Stimulated activated naive CD4-positive, alpha-beta T cell treated with Interleukin-2 at 50 U/mL for 16 hours (primary cell): ENCODE measurements at places on chromosomes 7 and 10.

GRCh38 chr7:26200038-26200443, 505 bp downstream of the HNRNPA2B1 start:
- DNase-seq = peak; percentile 70

GRCh38 chr7:29197916-29198315, 3.3 kb downstream of the CHN2 start:
- DNase-seq = no peak

- no peak for DNase-seq
Observed at GRCh38 chr10:129993621-129994020, 29.5 kb upstream of the EBF3 start.

DNA sequence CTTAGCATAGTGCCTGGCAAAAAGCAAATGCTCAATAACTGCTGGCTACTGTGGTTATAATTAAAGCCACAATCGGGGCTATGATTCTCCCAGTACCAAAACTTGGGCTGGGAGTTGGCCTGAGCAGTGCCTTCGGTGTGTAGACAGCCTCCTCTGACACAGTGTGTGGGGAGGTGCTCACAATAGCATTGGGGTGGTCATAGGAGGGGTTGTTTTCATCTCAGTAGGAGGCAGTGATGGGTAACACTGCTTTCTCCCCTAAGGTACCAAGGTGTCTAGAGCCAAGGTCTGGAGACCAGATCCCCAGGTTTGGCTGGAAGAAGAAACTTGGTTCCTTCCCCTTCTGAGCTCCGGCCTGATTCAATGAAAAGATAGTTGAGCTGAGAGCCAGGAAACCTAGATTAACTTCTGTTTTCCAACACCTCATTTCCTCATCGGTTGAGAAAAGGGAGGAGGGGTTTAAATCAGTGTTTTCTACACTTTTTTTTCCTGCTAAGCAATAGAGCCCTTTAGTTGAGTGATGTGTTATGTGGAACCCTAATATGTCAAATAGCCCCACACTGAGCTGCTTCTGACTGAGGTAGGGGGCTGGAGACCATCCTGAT, 68.2 kb downstream of the LRMDA start:
- DNase-seq = no peak

DNA sequence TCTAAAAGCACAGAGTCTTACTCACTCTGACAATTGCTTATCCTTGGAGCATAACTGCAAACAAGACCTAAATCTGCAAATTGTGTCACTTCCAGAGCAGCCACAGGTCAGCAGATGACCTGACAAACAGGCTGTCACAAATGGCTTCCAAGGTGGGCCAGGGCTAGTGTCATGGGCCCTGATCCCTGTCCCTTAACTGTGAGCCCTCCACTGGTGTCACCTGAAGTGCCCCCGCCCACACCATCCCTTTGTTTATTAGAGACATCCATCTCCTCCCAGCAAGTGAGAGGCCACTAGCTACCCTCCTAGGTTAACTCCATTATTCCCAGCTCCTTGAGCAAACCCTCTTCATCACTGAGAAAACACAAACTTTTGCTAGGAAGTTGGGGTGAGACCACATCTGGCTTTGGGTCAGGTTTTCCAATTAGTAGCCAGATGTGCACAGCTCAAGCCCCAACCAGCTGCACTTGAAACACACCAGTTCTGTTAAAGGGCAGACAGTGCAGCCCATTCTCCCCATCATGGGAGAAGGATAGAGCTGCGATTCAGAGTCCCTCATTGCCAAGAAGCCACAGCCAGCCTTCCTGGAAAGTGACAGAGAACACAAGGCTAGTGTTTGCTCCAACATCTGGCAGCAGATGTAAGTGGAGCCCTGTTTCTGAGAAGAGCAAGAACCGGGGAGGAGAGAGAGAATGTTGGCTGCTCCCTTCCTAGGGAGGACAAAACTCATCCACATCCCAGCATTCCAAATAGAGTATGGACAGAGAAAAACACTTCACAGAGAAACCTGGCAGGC, 75.7 kb upstream of the NANOS1 start:
- no peak for DNase-seq

DNA sequence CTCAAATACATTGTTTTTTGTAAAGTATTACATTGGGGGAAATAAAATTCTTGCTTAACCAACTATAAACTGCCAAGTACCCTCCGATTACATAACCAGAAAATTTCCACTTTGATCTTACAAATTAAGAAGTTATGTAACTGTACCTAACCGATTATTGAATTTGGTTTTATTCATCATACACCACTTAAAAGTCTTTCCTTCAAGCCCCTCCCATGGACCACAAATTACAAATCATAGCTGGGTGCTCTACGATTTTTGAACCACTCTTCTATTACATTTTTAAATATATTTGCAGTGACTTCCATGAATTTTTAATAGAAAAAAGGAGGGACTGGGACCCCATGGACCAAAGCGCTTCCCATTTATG, 630 bp downstream of the ZNF680 start:
- DNase-seq = no peak

DNA sequence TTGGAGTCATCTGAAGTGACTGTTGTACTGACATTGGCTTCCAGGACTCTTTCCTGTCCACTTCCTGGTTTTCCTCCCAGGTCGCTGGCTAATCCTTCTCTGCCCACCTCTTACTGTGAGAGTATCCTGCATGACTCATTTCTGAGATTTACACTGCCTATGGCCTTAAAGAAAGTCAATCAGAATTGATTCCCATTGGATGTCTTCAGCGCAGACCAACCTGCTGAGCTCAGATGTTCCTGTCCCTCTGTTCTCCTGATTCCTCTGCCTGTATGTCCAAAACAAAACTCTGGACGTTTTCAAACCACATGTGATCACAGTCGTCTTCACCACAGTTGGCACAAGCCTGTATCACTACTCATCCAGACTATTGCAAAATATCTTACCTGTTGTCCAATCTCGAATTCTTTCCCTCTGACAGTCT, 262.1 kb downstream of the CREB5 start:
- DNase-seq = no peak

DNA sequence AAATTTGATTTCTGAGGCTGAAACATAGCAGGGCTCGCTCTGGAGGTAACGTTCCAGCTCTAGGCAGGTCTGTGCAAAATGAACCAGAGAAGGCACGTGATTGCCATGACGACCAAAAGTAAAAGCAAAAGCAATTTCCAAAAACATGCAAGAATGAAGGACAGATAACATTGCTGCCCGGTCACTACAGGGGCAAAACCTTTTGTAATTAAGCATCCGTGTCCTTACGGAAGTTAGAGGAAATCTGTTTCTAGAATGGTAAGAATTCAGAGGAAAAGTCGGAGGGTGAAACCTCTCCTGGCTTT, 2.9 kb downstream of the KLF6 start:
- peak; percentile 42 for DNase-seq

GRCh38 chr10:69186524-69186923, 6.5 kb downstream of the SUPV3L1 start:
- no peak for DNase-seq

DNA sequence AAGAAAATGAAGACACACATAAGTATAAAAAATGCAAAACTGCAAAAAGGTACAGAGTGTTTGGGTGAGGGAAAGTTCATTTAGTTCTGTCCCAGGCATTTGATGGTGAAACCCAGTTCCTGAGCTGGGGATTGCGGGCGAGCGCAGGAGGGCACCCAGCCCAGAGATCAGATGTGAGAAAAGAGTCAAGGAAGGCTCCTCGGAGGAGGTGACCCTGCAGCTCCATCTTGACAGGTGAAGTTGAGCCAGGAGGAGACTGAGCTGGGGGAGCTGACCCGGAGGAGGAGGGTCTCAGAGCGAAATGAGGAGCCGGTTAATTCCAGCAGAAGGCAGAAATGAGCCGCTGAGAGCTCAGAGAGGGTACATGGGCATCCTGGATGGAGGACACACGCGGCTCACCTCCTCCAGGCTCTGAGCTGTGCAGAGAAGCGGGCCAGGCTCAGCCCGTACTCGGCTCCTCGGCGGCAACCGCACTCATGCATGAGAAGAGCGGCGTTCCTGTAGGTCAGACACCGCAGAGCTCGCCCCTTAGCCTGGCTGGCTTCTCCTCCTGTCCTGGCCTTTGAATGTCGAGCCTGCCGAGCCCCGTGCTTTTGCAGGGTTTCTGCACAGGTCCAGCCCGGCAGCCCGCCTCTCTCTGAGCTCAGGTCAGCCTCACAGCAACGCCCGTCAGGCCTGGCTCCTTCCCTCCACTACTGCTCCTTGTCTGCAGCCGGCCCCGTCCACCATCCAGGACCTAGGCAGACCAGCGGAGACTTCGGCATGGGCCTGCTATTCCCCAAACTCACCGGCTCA, 9.5 kb upstream of the RAMP3 start:
- no peak for DNase-seq

- no peak for DNase-seq
Observed at GRCh38 chr7:108266035-108266434, 135.9 kb upstream of the LAMB4 start.

GRCh38 chr10:110212119-110213006, 5.0 kb downstream of the MXI1 start:
- DNase-seq = peak; percentile 27

- DNase-seq = no peak
Observed at GRCh38 chr7:43844662-43845061, 24.7 kb downstream of the MRPS24 start.

GRCh38 chr10:30598105-30598776, 31.3 kb downstream of the LYZL2 start:
- DNase-seq = no peak

DNA sequence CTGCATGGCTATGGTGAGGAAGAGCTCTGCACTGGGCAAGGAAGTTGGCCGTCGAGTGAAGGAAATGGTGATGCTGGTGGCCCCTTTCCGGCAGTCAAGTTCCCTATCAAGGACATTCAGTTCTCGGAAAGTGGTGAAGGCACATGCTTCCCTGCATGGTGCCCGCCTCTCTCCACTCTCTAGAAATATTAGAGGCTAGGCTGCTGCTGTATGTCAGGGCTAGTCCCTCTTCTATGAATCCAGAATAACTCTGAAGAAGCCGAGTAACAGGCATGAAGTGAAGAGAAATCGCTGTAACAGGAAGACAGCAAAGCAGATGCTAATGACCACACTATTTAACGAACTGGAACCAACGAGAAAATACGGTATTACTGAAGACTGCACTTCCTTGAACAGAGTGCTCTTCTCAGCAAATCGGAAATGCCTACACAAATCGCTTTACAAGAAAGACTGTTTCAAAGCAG, 5.4 kb downstream of the IDI1 start:
- no peak for DNase-seq

- DNase-seq = no peak
Observed at GRCh38 chr10:6743291-6743849, 163.3 kb upstream of the PRKCQ start.

- DNase-seq = no peak
Observed at GRCh38 chr7:111841596-111842205, 279.4 kb upstream of the IMMP2L start.

DNA sequence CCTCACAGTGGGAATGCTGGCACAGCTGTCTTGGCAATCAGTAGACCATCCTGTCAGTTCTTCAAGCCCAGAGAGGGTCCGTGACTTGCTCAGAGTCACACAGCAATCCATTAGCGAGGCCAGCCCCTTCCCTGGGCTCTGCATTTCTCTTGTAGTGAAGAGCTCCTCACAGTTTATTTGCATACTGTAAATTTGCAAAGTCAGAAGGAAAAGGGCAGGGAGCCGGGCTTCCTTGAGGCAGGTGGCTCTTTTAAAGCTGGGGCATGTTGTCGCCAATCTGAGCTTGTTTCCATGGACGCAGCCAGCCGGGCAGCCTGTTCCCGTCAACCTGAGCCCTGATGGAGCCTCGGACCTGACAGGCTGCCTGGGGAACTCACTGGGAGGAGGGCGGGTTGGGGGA, 123.4 kb downstream of the CUX1 start:
- no peak for DNase-seq

DNA sequence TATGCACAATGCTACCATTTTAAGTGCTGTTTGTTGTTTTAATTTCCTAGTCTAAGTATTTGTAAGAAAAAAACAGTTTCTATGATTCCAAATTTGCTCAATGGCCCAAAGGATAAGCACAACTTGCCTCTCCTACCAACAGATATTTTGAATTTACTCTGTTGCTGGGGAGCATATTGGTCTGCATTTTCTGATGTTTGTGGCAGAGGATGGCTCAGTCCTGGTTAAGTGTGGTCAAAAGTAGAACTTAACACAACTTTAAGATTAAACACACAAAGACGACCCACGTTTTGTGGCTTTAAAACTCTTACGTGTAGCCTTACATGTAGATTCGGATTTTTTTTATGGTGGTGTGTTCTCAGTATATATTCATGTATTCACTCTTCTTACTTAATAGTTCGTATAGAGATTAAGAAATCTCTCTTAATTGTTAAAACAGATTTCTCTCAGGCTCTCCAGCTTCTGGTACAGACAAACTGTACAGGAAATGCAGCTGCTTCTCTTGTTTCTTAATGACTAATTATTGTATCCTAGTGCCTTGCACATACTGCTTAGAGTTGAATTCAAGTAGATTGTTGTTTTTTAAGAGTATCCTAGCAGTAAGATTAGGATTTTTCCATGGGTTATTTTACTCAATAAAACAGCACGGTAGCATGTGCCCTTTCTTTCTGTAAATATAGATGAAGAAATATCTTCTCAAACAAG, 86.2 kb downstream of the GPR85 start:
- DNase-seq = no peak

DNA sequence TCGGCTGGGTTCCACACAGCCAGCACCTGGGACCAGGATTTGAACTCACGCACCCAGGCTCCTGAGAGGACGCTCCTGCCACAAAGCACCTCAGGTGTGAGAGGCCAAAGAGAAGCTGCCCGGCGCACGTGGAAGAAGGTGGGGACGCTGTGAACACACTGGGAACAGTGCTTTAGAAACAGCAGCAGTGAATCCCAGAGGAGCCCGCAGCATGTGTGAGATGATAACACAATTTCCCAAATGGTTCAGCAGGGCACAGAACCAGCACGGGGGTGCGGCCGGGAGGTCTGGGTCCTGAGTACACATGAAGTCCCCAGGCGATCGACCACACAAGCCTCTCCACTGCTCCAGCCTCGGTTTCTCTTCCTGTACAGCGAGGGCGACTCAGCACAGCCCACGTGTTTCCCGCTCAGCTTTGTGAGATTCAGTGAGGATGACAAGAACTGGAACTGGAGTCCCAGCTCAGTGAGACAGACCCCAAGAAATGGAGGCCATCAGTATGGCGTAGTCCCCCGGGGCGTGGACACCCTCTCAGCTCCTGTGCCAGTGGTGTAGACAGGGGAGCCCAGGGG, 188.3 kb downstream of the MAD1L1 start:
- no peak for DNase-seq

DNA sequence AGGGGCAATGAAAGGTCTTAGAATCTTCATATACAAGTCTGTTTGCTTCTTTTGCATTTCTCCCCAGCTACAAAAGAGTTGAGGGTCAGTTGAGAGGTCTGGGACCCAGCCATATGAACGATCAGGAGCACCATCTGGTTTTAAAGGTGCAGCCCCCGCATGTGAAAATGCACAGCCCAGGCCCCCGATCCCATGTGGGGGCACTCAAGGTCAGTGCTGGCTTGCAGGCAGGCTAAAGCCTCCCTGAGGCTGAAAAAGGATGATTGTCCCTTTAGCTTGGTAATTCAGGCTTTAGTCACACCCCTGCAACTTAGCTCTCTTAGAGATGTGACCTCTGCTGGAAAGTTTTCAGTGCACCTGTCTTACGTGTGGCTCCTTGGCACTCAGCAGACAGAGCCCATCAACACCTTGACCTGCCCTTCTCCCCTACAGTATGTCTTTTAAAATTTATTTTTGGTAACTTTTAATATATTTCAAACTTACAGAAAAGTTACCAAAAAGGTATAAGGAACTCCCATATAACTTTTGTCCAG, 80.1 kb upstream of the PDCD4 start:
- DNase-seq = no peak

- no peak for DNase-seq
Observed at GRCh38 chr7:55545496-55545895, 26.8 kb downstream of the VOPP1 start.

- no peak for DNase-seq
Observed at GRCh38 chr7:116674508-116675173, 2.6 kb downstream of the MET start.
